ENCODE measurements at places on chromosomes 11 and 22.

DNA sequence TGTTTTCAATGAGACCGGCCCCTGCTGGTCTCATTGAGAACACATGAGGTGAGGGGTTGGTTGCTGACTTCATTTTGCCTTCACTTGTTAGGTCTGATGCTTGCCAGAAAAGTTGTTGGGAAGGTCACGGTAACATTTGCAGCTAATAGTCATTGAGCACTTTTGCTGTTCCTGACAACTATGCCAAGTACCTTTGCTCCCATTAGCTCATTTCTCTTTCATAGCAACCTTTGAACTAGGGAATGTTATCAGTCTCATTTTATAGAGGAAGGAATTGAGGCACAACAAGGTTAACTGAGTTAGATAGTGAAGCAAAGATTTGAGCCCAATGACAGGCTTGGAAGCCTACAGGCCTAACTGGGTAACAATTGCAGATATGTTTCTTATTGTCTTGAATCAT lies 195.4 kb upstream of the LARGE1 start:
- DNase-seq: no peak

- no peak for DNase-seq
These were observed 10.3 kb downstream of the LTO1 start for GRCh38 chr11:69664901-69665300.

DNA sequence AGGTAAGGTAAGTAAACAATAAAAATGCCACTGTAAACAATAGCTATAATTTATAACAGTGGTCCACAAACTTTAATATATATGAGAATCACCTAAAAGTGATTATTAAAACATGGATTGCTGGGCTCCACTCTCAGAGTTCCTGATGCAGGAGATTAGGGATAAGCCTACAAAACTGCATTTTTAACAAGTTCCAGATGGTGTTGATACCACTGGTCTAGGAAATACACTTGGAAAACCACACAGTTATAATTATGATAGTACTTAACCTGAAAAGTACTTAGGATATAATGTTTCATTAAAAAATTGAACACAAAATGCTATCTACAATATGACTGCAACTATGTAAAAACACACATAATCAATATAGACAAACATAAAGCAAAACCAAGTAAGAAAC lies 20.4 kb downstream of the FCHSD2 start:
- DNase-seq: no peak

DNA sequence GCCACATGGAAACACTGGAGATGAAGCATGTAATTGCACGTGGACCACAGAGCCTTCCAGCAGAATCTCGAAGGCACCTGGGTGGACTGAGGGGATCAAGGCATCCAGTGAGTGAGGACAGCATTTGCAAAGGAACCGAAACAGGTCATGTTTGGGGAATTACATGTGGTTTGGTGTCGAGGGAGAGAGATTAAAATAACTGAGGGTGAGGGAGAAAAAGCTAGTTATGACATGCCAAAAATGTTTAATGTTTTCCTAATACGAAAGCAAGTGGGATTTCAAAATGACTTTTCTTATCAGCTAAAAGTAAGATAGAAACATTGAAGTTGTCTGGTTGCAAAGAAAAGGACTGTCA lies 157.1 kb downstream of the BLID start:
- DNase-seq: no peak

- DNase-seq: no peak
These were observed 96.6 kb downstream of the COMMD9 start for GRCh38 chr11:36192425-36193289.

Measured in RWPE1 (cell line).